Stomach (tissue), 19 donors: ENCODE measurements at places on chromosomes 7 and 10. TPM values are rescaled to one million over a fixed set of nuclear protein-coding genes. Genes with fewer than 3 reads are reported as not detected.

Gene GPR37
- under 0.01 TPM for total RNA-seq

DNA sequence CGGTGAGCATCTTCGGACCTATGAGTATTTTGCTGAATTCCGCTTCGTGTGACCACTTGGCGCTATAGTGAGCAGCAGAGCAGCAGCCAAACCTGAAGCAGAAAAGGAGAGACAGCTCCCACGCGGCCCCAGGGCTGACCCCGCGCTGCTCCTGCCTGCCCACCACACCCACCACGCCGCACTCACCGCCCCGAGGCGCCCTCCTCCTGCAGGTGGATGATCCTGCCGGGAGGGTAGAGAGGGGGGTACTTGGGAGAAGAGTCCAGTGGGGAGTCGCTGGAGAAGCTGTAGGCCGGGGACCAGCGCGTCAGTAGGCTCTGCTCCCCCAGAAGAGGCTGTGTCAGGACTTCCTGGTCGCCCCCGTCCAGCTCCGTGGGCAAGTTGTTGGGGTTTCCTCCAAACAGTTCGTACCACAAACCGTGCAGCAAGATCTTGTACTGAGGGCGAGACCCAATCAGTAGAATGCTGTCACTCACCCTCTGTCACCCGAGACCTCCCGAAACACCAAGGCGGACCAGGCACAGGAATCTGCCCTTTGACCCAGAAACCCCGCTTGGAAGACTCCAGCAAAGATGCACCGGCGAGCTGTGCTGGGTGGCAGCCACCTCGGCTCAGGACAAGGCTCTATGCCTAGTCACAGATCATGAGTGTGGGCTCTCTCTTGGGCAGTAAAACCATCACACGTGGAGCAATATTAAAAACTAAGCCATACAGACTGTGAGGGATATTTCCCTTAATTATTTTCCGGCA lies 37.6 kb downstream of the DAGLB start:
- no peak for DNase-seq

Gene RALA
- 40.3 TPM for total RNA-seq

DNA sequence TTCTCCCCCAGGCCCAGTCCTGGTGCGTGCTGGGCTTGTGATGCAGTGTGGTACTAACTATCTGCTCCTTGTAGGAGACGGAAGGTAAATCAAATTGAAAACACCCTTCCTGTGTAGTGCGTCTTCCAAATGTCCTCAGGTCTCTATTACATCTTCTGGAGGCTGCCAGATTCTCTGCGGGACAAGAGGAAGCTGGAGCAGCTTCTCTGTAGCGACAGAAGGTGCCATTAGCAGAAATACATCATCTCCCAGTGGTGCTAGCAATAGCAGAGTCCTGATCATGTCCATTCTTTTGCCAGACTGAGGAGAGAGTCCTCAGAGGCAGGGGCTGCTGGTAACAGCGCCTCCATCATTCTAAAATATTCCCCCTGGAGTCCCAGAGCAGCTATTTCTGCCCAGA lies 675.2 kb downstream of the LRMDA start:
- DNase-seq, result no peak

DNA sequence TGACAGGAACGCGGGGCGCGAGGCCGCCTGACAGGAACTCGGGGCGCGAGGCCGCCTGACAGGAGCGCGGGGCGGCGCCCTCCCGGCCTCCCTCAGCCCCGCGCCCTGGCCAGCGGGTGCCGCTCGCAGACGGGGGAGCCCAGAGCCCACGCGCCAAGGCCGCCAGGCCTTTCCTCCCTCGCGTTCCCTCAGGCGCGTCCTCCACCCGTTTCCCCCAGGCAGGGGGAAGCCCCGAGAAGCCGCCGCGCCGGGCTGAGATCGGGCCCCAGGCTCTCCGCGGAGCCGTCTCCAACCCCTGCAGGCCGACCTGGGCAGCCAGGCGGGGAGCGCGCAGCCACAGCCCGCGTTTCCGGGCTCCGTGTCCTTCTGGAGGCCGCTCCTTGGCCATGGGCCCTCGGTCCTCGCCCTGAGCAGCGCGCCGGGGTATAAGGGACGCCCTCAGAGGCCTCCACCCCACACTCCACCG lies 17.7 kb downstream of the PTPRN2 start:
- peak; percentile 54 for DNase-seq

DNA sequence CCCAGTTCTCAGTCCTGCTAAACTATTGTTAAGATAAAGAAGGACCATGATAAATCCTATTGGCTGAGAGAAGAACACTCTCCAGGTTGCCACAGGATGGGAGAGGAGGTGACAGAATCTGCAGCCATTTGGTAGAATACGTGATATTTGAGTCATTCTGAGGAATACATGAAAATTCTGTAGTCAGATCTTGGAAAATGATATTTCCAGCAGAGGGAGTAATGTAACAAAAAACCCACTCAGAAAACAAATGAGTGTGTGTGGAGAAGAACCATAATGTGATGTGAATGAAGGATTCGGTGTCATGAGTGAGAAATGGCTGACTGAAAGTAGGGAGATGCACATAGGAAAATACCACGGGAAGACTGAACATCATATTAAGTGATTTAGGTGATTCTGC lies 128.5 kb upstream of the PFKP start:
- DNase-seq, result no peak

- no peak for DNase-seq
Measured at GRCh38 chr7:100141555-100141949, 7.2 kb upstream of the LAMTOR4 start.
